ENCODE measurements at places on chromosomes 1 and 21.
A peak's percentile ranks its signal among the peaks of the same experiment; 100 is the strongest.

- no peak for DNase-seq
These were observed 2.0 kb downstream of the RNF207 start for GRCh38 chr1:6207921-6208320.

DNA sequence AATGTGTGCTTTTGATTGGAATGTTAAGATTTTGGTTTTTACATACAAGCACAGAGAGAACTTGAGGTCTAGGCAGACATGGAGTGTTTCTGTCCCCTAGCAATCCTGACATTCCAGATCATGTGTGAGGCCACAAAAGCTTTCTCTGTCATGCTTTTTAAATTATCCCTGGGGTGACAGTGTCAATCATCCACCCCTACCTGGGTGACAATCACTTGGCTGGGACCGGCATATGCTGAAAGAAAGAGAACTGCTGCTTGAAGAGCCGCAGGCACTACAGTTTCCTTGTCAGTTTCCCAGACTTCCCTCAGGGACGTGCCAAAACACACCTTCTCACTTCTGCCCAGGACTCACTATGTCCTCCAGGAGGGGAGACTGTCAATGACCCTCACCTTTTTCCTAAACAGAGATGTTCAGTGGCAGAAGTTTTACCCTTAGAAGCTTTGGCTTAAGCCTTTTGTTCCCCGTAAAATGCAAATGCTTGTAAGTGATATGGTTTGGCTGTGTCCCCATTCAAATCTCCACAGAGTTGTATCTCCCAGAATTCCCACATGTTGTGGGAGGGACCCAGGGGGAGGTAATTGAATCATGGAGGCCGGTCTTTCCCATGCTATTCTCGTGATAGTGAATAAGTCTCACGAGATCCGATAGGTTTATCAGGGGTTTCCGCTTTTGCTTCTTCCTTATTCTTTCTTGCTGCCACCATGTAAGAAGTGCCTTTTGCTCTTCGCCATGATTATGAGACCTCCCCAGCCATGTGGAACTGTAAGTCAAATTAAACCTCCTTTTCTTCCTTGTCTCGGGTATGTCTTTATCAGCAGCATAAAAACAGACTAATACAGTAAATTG is 217.4 kb downstream of the FGGY start:
- DNase-seq, result no peak

DNA sequence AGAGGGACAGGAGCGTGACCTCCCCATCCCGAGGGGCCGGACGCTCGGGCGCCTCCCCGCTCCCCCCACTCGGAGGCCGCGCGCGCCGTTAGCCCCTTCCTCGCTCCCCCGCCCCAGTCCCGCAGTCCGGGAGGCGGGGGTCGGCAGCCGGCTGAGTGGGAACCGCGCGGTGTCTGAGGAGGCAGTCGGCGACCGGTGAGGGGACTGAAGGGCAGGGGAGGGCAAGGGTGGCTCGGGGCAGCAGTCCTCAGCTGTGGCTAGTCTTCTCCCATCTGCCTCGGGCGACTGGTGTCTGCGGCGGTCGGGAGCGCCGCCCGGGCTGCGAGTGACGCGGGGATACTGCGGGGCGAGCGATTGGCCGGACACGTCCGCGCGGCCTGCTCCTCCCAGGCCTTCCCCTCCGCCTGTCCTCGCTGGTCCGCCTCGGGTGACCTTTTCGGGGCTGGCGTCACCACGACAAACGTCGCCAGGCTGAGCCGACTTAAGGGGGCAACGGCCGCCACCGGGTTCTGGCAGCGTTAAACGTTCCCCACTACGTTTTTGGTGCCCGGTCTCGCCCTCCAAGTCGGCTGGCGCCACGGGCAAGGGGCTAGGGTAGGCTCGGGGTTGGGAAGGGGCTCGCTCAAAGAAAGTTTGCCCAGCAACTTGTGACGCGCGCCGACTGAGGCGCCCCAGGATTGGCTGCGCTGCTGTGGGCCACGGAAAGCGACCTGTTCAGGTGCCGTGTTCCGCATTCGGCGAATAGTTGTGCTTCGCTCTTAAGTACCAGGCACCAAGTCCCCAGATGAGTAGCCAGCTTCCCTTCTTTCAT is 538 bp downstream of the ZNF672 start:
- DNase-seq, result peak; percentile 71

- DNase-seq, result no peak
These were observed 26.6 kb downstream of the AK4 start for GRCh38 chr1:65174585-65174984.

DNA sequence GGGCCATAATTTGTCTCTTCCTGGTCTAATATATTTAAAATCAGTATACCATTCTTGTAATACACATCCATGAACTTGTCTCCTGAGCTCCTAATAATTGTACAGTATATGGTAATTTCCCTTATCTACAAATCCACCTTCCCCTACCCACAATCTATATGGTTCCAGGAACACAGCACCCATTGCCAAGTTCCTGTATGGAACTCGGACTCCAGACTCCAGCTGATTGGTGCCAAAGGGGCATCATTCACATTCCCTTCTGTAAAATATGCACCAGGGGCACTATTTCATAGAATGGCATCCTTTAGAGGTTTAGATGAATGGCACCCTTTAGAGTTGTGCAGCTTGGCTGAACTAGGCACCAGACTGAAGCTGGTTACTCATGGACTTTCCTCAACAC is 58.8 kb upstream of the ZSWIM5 start:
- DNase-seq, result no peak

- DNase-seq, result no peak
These were observed 15.5 kb upstream of the JAK1 start for GRCh38 chr1:64981601-64982533.

- DNase-seq, result no peak
These were observed 37.5 kb downstream of the TRAPPC10 start for GRCh38 chr21:44049606-44050005.

DNA sequence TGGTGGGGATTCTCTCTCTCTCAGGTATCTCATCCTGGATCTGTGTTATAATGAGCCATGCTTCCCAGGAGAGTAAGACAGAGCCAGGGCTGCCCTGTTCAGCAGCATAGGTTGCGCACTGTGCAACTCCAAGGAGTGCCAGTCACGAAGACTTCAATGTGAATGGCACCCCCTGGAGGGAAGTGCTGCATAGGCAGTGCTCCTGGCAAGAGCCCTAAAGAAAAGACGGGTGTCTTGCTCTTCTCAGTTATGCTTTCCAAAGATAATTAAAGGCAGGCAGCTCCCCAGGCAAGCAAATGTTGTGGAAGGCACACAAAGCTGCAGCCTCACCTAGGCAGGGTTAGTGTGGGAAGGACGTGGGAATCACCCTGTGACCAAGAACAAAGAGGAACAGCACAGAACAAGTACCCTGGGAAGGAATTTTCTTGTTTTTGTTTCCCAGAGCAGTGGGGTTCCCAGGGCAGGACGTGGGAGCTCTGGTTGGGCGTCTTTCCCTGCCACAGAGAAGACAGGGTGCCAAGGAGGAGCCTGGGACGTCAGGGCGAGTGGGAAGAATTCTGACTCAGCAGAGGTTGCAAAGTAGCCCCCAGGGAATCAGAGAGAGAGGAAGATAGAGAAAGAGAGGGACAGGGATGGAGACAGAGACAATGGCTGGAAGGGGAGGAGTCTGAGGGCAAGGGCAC is 120.9 kb downstream of the KCNN3 start:
- DNase-seq, result no peak

- DNase-seq, result no peak
These were observed 27.4 kb downstream of the AK4 start for GRCh38 chr1:65175171-65176055.

GRCh38 chr1:230661976-230662375 is 19.7 kb downstream of the COG2 start:
- no peak for DNase-seq

DNA sequence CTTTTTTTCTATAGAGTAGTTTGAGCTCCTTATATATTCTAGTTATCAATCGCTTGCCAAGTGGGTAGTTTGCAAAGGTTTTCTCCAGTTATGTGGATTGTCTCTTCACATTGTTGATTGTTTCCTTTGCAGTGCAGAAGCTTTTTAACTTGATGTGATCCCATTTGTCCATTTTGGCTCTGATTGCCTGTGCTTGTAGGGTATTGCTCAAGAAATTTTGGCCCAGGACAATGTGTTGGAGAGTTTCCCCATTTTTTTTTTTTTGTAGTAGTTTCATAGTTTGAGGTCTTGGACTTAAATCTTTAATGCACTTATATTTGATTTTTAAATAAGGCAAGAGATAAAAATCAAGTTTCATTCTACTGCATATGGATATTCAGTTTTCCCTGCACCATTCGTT is 774.8 kb upstream of the ADAMTS5 start:
- no peak for DNase-seq

GRCh38 chr21:17454315-17455027 is 58.4 kb upstream of the CXADR start:
- peak; percentile 60 for DNase-seq

DNA sequence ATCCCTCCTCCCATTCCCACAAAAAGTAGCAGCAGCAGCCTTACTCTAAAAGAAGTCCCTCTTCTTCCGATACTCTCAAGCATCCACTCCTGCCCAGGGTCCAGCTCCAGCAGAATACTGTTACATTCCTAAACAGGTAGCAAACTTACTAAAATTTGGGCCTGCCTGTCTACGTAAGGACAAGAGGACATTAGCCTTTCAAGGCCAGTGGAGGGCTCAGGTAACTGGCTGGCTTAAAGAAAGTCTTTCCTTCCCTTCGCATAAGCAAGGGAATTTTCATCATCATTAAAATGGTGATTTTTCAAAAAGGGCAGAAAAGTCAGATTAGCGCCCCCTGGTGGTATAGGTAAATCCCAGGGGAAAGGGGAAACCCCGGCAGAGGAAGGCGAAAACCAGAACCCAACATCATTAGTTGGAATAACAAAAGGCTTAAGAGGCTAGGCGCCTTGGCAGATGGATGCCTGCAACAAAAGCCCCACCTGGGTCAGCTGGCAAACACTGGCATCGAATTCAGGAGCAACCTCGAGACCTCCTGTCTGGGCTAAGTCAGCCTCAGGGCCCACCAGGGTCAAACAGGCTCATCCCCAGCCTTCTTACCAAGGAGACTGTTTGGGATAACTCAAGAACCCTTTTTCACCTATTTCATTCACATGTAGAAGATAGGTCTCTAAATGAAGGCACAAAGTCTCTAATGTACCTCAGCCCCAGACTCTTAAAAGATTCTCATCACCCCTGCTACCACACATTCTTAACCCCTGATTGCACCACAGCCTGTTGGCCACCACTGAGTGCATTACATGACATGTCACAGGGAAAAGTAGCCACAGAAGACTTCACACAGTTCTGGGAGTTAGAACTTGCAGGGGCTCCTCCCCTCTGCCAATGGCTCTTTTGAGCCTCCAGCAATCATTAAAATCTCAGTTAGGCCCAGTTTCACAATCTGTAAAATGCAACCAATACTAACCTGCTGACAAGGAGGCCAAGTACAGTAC is 36.7 kb downstream of the ERI3 start:
- DNase-seq, result peak; percentile 26

DNA sequence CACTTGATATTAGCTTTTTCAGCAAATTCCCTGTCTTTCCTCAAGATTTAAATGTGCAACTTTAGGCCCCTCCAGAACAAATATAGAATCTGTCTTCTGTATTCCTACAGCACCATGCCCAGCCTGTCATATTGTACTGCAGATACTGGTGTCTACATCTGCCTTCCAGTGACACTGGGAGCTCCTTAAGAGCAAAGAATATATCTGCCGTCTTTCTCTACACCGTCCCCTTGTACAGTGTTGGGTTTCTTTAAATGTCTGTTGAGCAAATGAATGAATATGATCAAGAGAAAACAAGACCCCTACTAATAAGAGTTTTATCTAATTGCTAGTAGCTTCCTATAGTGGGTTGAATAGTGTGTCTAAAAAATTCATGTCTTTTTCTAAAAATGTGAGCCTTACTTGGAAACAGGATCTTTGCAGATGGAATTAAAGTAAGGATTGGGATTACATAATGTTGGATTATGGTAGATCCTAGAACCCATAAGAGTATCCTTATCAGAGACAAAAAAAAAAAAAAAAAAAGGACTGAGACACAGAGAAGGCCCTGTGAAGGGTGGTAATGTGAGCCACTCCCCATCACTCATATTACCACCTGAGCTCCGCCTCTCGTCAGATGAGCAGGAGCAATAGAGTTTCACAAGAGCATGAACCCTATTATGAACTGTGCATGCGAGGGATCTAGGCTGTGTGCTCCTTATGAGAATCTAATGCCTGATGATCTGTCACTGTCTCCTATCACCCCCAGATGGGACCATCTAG is 128.6 kb downstream of the FAF1 start:
- DNase-seq, result no peak

Data from NCI-H1930 (cell line).